Stromal cell of bone marrow (primary cell): ENCODE measurements at places on chromosomes 2 and 18.

DNA sequence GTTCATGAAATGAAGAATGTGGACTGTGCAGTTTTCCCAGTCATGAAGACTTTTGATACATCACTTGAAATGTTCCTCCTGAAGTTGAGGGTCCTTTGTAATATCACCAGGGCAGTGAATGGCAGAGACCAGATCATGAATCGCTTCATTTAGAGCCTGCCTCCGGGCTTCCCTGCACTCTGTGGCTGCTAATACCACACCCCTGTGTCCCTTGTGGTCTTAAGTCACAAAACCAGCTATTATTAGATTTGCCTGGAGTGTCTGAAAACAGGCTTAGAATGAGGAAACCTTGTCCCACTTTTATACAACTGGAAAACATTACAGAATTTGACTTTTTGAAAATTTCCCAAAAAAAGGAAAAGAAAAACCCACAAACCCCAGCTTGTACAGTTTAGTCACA is 147.9 kb downstream of the MGAT5 start:
- peak; percentile 24 for DNase-seq

- DNase-seq: no peak
Observed at GRCh38 chr18:51248685-51249084, 51.2 kb upstream of the MEX3C start.

DNA sequence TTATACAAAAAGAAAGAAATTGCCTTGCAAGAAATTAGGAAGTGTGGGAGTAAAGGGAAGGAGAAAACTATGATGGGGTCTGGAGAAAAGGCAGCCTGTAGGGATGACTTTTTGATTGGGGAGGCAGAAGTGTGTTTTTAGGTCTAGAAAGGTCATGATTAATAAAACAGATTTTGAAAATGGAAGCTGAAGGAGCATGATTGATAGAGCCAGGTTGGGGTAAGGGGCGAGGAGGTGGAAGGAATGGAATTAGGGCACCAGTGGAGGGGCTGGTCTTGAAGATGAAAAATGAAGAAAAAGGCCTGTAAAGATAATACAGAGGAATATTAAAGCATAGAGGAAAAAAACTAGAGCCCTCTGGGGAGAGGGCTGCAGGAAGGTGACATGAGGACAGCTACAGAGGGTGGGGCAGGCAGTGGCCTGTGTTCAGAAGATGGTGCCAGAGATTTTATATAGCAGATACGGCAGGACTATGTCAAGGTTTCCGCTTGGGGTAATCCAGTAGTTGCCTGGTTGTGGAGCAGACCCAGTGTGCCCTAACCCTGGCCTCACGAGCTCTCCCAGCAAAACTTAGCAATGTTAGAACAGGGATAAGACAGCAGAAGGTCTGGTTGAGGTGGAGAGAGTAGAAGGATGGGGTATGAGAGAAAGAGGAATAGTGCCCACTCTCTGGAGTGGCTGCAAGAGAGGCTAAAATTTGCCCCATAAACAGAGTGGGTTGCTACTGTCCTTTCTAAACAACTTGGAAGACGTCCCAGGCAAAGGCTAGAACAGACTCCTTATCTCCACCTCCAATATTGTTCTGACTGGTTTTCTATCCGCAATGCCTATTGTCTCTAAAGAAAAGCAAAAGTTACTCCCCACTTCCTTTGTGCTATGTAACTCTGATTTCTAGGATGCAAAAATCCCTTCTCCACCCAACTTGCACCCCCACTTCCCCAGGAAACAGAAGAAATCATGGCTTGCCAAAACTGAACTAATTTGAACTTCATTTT is 287.3 kb downstream of the AGPS start:
- DNase-seq: no peak

GRCh38 chr2:236264256-236264655 is at the start of gene ASB18:
Gene ASB18 (minus strand): TSS chr2:236264406. CDS start chr2:236264345, 61 bp downstream.
- no peak for DNase-seq

- no peak for DNase-seq
Observed at GRCh38 chr2:235829726-235830125, 335.9 kb downstream of the AGAP1 start.
